ENCODE measurements at places on chromosomes 1 and 21.

DNA sequence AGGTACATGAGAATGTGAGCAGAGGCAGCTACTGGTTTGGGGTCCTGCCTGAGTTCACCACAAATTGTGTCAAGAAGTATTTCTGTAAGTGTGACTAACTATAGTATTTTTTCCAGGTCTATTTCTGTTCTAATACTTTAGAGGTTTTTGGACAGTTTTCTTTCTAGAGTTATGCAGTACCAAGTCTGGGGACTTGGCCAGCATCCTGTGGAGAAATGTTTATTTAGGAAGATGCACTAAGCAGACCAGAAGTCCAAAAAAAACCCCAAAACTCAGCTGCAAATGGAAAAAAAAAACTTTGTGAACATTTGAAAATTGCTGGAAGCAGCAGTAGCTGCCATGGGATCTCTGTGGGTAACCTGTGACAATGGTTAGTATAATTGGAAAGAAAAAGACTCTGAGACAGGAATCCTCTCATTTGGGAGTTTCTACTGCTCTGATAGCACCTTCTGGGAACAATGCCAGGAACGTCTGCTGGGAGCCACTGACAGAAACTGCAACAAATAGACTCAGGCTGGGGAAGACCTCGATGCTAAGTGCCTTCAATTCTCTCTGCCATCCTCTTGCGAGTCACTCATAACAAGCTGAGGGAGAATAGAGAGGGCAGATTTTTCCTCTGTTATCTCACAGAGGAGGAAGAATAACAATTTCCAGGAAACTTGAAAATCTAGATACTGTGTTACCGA is 37.6 kb downstream of the OR10R2 start:
- no peak for DNase-seq

DNA sequence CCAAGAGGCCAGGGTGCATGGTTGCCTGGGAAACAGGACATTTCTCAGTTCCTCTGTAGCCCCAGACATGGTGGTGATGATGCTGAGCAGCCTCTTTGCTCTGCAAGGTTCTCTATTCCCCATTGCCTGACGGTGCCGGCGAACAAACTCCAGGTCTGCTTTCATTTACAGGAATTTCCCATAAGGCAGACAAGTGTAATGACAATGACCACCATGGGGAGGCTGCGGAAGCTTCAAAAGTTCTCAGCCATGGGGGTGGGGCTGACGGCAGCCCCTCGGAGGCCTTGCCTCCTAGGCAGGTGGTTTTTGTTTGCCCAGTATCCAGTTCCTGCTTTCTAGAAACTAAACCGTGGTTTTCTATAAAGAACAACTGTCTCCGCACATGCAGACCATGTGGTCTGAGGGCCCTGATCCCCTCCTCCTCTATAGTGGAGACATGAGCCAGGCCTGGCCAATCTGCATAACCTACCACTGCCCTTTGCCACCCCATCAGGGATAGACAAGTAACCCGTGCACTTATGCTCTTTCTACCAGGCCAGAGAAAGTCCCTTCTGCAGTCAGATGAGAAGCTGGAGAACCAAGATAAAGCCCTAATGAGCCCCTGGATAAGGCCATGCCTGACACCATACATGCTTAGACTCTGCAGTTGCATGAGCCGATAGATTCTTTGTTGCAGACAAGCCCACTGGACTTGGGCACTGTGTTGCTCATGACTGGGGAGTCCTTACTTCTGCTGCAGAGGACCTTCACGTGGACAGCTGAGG is 54.1 kb downstream of the LDLRAD2 start:
- DNase-seq = no peak

DNA sequence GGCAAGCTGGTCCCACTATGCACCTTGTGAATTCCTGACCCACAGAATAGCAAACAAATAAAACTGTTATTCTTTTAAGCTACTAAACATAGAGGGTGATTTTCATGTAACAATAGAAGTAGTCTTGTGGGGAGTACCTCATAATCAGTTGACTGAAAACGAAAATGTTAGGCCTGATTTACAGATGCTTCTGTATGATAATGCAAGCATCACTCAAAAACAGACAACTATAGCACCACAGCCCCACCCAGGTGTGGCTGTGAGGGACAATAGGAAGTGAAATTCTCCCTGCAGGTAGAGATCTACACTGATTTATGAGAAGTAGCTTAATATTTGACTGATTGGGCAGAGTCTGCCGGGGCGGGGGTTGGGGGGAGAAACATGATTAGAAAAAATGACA is 26.5 kb upstream of the KRTAP19-8 start:
- no peak for DNase-seq

DNA sequence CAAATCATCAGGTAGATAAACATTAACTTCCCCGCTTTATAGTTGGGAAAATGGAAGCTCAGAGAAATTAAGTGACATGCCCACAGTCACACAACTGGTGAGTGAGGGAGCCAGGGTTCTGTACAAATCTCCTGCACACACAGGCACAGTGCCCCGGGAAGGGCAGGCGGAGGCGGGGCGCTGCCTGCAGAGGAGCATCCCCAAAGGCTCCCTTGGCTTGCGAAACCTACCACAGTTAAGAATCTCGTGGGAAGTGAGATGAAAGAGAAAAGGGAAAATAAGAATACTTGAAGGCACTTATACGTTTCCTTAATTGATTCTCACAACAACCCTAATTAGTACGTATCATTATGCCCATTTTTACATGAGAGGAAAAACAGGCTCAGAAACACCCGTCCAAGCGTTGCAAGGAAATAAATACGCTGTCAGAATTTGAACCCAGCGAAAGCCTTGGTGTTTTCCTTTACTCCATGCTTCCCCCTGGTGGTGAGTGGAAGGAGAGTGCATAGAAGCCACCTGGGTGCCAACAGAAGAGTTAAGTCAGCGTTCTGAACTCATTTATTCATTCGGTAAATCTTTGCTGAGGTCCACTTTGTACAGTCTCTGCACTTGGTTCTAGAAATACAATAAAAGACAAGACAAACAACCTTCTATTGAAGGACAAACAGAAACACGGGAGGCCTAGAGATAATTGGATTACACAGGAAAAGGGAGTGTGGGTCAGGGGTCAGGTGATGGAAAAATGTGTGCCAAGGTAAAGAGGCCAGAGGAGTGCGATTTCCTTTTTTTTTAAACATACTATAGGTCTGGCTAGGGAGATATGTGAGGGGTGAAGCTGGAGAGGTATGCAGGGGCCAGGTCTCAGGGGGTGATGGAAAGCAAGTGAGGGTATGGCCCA is 28.4 kb downstream of the ACP6 start:
- DNase-seq = no peak

DNA sequence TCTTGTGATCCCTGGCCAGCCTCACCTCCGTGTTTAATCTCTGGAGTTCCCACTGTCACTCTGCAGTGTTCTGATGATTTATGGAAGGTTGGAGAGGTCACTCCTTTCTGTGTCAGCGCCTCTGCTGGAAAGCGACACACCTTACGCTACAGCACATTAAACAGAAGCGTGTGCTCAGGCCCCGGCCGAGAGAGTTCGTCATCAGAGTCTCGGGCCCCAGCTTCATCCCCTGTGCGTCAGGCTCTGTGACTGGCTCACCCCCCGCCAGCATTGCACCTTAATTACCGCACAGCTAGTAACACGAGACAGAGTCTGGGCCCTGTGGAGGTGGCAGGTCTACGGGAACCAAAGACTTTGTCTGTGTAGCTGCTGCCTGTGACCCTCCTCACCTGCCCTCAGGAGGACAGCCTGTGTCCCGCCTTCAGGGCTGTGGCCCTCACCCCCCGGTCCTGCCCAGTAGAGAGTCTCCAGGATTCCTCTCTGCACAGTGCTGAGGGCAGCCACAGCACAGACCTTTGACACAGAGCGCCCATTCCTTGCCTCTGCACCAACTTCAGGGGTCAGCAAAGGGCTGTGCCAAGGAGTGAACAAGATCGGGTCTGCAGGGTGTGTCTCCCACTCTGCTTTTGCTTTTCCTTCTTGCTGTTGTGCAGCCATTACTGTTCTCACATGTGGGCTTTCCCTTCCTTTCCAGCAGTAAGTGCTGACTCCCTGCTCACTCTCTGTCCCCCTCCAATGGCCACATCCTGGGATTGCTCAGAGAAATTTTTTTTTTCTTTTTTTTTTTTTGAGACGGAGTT is 157.6 kb downstream of the PGBD5 start:
- peak; percentile 5 for DNase-seq

All from AG09319 (cell line).